ENCODE measurements at places on chromosomes 6 and 20.

DNA sequence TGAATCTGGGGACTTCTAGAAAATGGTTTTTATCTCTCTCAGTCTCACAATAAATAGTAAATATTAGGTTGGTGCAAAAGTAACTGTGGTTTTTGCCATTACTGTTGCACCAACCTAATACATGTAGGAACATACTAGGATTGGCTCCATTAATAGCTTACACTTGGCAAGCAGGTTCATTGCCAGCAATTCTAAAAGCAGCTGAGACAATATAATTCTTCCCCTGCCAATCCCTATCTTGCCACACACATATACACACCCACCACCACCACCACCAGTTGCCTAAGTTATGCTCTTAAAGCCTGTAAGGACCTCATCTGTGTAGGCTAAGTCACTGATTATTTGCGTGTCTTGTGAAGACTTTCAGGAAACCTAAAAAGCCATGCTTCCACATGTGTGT, 145.1 kb downstream of the KIF16B start:
- DNase-seq, result no peak

- DNase-seq, result no peak
Measured at GRCh38 chr20:36167902-36168503, 13.5 kb downstream of the EPB41L1 start.

DNA sequence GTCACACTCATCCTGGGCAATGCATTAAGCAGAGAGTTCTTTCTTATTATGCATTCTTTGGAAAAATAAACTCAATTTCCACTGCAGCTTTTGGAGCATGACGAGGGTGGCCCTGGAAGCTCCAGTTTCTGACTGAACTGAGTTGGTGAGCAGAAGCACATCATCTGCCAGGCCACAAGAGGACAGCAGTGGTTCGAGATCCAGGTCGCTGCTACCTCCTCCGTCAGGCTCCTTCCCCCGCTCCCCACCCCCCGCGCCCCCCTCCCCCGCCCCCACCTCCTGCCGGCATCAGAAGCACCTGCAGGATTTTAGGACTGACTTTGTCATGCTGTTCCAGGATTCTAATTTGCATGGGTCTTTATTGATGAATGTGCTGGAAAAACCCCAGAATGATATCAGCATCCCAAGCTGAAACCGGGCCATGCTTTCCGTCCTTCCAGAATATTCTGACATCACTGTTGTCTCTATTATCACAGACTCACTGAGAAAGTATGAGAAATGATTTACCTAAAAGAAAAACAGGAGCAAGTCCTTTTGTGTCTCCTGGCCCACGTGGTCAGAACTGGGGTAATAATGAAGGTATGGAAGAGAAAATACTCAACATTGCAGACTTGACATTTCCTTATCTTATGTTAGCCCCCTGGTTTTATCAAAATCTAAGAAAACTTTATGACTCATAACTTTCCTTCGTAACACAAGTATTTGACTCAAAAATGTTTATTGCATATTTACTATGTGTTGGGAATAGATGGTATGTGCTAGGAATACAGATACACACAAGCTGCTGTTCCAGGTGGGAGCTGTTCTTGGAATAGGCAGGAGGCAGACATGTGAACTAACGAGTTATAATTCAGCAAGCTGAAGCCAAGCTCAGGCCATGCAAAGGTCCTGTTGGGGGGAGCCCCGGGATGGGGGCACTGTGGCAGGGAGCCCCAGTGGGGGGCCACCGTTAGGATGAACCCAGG, 220.2 kb upstream of the EXOC2 start:
- no peak for DNase-seq

- no peak for DNase-seq
Measured at GRCh38 chr6:166553563-166554271, 32.8 kb downstream of the RAMACL start.

DNA sequence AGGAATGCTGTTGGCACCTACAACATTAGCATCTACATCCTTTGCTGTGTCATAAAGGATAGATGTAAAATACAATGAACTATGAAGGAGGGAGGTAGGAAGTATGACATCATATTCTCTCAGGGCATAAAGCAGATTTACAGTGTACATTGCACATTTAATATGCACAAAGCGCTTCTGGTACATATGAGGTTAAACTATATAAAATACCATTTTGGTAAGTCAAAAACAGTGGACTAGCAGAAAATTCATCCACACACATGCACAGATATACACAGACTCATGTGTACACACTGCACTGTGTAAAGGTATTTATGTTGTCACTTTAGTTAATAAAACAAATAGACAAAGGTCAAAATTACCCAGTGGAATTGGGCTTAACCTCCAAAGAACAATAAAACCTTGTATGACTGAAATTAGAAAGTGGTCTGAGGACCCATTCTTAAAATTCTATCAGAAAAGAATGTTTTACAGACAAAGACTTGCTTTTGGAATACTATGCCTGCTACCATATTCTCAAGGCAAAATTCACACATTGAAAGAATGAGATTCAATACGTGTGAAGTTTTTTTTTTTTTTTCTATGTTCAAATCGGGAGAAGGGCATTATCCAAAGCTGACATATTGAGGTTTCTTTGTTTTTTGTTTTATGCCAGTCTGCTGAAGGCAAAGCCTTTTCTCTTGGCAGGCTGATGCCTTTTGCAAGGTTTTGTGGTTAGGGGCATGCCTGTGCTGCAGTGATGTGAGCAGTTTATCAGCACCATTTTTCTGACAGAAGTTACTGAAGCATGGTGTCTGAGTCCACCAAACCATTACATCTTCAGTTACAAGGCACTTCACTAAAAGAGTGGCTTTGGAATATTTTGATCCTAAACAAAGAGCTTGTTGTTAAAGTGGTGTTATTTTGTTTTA, 199.0 kb downstream of the PLCB1 start:
- DNase-seq, result no peak

GRCh38 chr20:22542427-22542826, 41.9 kb downstream of the FOXA2 start:
- no peak for DNase-seq

- no peak for DNase-seq
Measured at GRCh38 chr20:36855241-36855657, 20.7 kb upstream of the TLDC2 start.

DNA sequence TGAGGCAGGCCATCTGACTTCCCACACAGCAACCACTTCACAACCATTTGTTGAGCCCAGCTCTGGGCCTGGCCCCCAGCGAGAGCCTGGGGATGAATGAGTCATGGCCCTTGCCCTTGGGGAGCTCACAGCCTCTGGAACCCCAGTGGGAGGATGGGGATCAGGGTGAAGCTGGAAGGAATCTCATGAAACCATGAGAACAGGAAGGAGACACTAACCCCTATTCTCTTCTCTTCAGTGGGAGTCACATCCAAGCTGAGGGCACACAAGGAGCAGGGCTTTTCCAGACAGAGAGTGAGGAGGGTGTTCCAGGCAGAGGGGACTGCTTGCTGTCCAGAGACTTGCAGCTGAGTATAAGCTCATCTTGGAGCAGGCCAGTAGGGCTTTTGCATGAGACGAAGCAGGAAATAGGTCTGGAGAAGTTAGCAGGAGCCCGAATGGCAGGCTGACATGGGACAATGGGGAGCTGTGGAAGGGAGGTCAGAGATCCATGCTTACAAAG, 7.5 kb downstream of the FOXS1 start:
- DNase-seq, result no peak

Measured in activated CD4-positive, alpha-beta T cell treated with anti-CD3 and anti-CD28 coated beads for 24 hours (primary cell).